ENCODE measurements at places on chromosomes 5 and 9.
A peak's percentile ranks its signal among the peaks of the same experiment; 100 is the strongest.

DNA sequence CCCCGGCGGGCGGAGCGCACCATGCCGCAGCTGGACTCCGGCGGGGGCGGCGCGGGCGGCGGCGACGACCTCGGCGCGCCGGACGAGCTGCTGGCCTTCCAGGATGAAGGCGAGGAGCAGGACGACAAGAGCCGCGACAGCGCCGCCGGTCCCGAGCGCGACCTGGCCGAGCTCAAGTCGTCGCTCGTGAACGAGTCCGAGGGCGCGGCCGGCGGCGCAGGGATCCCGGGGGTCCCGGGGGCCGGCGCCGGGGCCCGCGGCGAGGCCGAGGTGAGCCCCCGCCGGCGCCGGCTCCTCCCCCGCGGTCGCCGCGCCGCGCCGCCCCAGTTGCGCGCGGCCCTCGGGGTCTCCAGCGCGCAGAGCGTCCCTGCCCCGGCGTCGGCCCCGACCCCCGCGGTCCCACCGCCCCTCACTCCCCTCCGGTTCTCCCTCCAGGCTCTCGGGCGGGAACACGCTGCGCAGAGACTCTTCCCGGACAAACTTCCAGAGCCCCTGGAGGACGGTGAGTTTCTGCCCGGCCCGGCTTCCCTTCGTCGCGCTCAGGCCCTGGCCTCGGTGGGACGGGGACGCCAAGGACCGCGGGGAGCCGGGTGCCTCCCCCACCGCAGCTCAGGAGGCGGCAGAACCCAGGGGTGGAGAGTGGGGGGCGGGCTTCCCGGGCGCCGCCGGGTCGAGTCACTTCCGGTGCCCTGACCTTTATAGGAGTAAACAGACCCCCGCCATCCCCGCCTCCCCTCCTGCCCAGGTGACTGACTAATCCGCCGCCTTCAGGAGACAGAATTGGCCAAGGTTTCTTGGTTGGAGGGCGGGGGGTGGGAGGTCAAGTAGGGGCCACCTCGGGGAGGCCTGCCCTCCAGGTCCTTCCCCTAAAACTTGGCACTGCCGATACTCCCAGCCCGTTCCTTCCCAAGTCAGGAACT is 665 bp downstream of the TCF7 start:
- DNase-seq, result peak; percentile 63

- no peak for DNase-seq
These were observed 65.7 kb upstream of the PHYKPL start for GRCh38 chr5:178298283-178298807.

DNA sequence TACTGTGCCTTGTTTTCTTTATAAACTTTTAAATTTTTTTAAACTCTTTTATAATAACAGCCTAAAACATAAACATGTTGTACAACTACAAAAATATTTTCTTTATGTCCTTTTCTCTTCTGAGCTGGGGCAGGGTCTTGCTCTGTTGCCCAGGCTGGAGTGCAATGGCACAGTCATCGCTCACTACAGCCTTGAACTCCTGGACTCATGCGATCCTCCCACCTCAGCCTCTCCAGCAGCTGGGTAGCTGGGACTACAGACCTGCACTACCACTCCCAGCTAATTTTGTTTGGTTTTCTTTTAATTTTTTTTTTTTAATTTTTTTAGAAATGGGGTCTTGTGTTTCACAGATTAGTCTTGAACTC is 31.5 kb downstream of the TTC1 start:
- no peak for DNase-seq

DNA sequence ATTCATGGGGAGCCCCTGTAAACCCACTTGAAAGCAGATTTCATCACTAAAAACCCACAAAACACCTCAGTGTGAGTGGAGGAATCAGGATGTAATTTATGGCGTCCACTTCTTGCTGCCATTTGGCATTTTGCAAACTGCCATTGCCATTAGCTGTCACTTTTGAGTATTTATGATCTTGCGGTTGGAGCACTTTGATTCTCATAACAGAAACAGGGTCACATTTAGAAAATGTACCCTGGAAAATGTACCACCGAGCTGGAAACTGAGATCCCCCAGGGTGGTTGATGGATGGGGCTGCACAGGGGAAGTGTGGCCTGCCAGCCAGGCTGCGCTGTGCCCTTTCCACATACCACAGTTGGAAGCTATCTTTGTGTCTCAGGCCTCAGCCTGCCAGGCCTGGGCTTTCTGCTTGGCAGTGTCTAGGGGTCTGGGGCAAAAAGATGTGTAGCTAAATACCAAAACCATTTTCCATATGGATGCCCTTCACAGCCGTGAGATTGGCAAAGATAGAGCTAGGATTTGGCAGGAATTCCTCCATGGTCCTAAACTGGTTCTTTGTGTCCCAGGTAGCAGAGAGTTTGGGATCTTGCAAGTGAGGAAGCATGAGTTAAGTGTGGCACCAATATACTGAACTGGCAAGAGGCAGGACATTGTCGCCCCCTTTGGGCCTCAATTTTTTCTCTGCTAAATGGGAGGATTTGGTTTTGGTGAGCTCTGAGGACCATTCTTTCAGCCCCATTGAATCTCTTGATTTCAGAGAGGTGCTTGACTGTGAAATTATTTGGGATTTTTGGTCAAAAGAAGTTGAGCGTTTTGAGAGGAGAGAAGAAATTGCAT is 46.2 kb downstream of the GALNT10 start:
- DNase-seq, result no peak

GRCh38 chr9:110330484-110331105 is 7.1 kb downstream of the TXNDC8 start:
- no peak for DNase-seq

DNA sequence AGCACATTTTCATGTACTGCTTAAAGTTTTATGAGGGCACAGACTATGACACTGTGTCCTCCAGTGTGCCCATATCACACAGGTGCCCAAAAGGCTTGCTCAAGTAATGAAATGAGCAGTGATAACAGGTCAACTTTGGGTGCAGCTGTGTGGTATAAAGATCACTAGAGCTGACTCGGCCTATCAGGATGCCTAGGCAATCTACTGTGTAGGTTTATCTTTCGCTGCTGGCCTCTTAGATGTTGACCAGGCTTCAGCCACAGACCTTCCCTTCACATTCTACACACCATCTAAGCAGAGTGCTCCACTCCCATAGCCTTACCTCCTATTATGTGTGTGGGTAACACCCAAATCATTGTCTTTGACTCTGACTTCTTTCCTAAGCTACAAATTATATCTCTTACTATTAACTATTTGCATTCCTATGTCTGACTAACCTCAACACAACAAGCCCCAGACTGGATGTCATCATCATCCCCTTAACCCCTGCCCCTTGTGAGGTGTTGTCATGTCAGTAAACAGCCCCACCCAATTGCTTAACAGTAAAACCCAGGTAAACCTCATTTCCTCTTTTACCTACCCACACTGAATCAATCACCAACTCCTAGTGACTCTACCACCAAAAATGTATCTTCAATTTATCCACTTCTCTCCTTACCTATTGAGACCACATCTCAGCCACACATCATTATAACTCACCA is 2.5 kb downstream of the SREK1IP1 start:
- DNase-seq, result peak; percentile 8

DNA sequence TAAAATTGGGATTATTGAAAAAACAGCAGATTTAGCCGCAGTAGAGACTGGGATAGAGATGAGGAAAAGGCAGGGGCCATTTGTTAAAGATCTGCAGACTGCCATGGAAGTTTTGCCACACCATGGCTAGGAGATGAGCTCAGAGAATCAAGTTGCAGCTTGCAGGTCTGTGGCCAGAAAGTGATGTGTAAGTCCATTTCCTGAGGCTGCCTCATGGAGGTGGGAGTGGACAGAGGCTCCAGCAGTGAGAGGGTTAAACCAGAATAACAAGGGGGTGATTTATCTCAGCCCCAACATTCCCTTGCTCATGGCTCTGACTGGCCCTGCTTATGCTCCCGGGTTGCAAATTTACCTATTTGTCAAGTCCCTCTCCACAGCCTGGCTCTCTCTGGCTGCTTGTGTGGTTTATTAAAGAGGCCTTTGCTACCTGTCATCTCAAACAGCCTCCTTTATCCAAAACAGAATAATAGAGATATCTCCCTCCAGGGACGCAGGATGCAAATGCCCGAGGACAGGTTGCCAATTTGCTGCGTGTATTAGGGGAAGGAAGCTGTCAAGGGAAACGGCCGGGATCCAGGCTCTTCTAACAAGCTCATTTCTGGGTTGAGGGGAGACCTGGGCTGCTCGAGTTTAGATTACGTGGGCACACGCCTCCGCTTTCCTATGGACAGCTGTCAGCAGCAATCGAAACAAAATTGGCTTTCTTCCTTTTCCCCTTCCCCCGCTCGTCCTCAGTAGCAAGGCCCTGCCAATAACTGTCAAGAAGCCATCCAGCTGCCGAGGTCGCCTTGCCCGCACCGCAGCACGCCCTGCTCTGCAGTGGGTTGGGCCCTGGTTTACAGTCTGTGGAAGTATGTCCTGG is 72.8 kb upstream of the PITX1 start:
- no peak for DNase-seq

DNA sequence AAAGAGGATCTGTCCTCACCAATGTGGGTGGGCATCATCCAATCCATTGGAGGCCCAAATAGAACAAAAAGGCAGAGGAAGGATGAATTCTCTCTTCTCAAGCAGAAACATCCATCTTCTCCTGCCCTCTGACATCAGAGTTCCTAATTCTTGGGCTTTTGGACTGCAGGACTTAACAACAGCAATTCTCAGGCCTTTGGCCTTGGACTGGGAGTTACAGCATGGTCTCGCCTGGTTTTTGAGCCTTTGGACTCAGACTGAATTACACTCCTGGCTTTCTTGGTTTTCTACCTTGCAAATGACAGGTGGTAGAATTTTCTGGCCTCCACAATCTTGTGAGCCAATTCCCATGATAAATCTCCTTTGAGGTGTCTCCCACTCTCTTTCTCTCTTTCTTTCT is 60.5 kb upstream of the CD180 start:
- DNase-seq, result no peak

GRCh38 chr5:62585306-62585705 is 6.7 kb downstream of the LRRC70 start:
- no peak for DNase-seq

DNA sequence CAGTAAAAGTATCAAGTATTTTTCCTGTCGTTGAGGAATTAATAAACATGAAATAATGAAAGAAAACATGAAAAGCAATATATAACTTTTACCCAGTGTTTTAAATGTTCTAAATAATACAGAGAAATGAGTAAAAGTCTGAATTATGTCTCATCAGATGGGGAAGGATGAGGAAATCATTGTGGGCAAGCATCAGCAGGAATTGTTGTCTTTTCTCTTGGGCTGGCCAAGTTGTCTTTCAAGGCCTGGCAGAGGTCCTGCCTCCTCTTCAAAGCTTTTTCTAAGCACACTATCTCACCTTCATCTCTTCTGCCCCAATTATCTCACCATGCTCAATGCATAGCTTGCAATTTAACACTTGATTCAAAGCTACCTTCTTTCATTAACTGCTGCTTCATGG is 41.9 kb downstream of the MOCS2 start:
- no peak for DNase-seq

DNA sequence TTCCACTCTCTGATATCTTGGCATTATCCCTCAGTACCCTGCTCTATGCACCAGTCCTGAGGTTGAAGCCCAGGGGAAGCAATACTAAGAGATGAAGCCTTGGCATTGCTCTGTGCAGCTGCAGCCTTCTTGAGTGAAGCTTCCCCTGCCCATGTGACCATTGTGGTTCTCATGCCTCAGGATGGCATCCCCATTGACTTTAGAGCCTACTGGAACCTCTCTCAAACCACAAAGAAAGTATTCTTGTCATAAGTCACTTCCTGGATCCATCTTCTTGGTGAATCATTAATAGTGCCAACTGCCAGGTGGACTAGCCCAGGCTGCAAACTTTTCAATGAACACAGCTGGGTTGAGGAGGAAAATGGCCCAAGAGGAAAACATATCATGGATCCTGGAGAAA is 283.9 kb upstream of the RFX3 start:
- DNase-seq, result no peak

DNA sequence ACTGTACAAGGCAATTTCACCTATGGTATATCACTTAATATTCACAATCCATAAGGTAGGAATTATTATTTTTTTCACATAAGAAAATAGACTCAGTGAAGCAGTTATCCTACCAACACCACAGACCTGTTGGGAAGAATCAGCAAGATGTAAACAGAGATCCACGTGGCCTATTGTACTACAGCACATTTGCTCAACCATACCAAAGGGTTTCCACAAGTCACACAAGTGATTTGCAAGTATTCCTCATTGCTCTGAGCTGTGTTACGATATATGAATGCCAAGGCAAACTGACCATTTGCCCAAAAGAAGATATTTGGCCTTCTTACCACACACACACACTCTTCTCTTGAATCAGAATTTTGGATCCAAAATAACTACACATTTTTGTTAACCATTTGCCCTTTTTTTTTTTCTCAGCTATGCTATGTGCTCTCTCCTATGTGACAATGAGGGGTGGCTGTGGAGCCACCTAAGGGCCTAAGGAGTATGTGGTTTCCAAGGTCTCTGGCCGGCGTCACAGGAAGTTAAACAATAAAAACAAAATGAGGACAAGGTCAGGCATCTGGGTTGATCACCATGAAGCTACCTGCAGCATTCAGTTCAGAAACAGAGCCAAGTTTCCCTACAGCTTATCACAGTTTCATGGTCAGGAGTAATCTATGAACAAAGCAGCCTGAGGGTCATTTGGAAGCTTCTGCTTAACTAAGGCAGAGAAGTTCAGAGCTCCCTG is 171.0 kb upstream of the FREM1 start:
- DNase-seq, result no peak

- DNase-seq, result no peak
These were observed 593.3 kb downstream of the CSNK1G3 start for GRCh38 chr5:124105326-124105725.

DNA sequence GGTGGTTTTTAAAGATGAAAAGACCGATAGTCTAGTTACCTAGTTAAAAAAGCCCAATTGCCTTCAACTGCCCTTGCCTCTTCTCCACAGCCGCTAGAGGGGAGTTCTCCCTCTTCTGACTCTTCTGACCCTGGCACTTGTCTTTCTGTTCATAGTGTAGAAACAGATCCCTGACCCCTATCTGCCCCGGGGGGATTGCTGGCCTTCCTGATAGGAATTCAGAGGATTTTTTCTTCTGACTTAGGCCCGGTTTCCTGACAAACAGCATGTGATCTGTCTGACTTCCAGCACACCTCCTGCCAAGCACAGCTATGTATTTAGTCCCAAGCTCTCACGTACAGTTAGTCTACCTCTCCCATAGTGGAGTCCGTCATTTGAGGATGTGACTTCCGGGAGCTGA is 5.0 kb upstream of the TMEM268 start:
- no peak for DNase-seq

GRCh38 chr9:96612105-96612965 is 7.3 kb downstream of the CDC14B start:
- DNase-seq, result peak; percentile 89

GRCh38 chr9:106800701-106801270 is 62.2 kb upstream of the ZNF462 start:
- DNase-seq, result no peak

GRCh38 chr5:113523168-113523567 is 9.7 kb downstream of the YTHDC2 start:
- DNase-seq, result peak; percentile 17

DNA sequence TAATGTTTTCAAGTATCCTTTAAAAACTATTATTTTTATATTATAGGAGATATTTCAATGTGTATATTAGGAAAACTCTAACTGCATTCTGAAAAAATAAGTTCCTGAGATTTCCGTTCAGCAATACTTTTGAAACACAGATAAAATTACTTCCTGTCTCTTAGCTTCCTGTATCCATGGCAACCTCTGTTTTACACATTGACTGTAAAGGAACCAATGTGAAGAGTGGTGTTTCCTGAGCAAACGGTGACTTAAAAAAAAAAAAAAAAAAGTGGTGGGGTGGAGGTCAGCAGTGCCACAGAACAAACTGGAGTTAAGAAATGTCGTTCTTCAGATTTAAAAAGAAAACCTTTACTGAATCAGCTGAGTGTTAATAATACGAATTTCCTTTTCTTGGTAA is at the start of gene LRRC70:
TSS of gene LRRC70 (plus strand) at position 280 of the 400 bp plus-strand sequence. CDS start 620 bp downstream, outside the sequence.
- DNase-seq, result peak; percentile 20

GRCh38 chr9:69535911-69536310 is 136.3 kb downstream of the APBA1 start:
- DNase-seq, result no peak
